ENCODE measurements at places on chromosomes 12 and 14.

- no peak for DNase-seq
Measured at GRCh38 chr12:112347581-112347982, 34.6 kb downstream of the HECTD4 start.

DNA sequence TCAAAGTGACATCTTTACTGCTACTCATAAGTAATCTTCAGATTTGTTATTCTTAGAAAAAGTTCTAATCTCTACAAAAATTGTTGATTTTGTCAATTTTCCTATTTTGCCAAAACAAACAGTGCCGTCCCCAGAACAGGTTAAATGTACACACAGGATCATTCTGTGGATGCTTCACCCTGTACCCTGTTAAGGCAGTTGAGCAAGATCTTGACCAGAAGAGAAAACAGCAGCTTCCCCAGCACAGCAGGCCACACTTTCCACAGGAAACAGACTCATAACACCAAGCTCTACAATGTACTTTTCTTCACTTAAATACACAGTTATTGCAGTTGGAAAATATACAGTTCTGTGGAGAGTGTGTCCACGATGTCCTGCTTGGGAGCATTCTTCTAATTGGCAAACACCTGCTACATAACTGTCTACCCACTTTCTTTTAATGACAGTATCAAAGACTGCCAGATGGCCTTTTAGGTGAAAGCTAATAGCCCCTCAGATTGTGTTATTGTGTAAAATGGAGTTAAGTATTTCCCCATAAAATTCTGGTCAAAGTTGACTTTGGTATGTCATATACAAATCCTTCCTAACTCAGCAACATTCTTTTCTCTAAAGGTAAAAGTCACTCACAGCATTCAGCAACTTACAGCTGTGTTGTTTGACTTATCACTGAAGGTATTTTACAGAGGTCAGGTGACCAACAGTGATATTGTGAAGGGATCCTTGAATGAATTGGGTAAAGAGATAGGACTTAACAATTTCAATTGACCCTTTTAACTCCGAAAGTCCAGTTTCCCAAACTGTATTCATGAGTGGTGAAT, 77.0 kb downstream of the SEC23A start:
- DNase-seq = no peak

DNA sequence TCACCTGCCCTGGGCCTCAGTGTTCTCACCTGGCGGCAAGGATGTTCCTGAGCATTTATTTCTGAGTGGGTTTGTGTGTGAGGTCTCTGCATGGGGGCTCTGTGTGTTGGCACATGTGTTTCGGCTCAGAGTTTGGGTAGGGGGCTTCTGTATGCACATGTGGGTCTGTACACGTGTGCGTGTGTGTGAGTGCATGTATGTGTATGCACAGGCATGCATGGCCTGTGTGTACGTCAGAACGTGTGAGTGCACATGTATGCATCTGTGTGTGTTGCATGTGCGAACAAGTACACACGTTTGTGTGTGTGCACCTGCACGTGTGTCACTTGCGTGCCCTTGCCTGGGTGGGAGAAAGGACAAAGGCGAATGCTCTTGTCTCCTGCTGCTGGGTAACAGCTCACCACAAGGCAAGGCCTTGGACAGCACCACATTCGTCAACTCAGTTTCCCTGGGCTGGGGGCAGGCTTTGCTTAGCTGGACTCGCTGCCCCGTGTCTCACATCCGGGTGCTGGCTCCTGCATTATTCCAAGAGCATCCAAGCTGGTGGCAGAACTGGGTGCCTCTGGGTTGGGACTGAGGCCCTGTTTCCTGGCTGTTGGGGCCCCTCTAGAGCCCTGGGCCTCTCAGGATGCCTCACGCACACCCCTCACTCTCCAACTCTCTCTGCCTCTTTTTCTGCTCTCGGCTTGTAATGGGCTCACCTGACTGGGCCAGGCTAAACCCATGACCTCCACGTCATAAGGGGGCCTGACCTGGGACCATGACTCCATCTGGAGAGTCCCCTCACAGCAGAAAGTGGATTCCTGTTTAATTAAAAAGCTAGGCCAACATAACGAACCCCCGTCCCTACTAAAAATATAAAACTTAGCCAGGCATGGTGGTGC, 153.6 kb upstream of the C14orf180 start:
- no peak for DNase-seq

DNA sequence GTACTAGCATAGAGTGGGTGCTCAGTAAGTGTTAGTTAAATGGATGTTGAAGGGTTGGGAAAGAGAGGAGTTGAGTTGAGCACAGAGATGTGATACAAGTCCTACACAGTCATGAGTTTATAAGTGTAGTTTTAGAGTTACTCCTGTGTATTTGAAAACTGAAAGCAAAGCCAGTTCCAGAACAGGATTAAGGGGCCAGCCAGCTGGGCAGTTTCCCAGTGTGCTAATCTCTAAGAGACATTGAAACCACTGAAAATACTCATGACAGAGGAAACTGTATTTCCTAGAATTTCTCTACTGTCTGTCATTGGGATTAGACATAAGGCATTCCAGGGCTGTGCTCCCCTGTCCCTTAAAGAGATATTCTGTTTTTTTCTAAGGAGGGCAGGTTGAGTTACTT, 101.0 kb downstream of the DERA start:
- no peak for DNase-seq

GRCh38 chr14:40581264-40581663, 1025.4 kb upstream of the LRFN5 start:
- no peak for DNase-seq

DNA sequence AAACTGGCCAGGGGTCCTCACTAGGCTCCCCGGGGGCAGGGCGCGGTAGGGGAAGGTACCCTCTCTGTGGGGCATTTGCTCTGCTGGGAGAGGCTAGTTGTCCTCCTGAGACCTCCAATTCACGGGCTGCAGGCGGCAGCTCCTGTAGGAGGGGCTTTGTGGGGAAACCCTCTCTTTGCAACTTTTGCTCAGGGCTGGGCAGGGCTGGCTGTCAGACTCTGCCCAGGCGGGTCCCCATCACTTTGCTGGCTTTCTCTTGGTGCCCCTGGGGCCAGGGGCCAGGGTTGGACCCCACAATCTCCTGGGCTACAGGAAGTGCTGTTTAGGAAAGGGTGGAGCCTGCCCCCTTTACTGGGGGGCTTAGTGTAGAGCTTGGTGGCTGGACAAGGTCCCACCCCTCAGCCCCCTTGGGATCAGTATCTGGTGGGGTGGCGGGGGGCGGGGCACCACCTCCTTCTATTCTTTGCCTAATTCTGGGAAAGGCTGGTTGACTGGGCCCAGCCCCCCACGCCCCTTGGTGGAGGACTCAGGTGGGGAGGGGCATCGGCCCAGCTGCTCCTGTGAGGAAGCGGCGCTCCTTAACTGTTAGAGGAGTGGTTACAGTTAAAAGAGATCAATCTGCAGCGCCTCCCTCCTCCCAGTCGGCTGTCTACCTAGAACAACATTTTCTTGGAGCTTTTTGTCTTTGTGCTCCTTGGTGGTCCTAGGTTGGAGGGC, 918.7 kb downstream of the AACS start:
- DNase-seq = peak; percentile 33

GRCh38 chr14:65222440-65222858, 120.1 kb upstream of the MAX start:
- DNase-seq = peak; percentile 46

DNA sequence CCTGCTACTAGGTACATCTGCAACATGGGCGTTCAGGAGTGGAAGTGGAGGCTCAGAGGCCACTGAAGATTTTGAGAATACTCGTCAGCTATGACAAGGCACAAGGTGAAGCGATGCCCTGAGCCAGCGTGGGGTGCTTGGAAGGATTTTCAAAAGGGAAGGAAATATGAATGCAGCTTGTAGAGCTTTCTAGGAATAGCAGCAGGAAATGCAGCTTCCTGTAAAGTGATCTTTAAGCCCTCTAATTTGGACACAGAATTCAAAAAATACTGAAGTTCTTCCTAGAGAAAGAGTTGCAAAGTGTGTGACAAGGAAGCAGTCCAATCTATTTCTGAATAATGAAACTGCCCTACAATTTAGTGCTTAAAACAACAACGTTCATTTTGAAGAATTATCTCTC, 13.2 kb upstream of the C1S start:
- no peak for DNase-seq

DNA sequence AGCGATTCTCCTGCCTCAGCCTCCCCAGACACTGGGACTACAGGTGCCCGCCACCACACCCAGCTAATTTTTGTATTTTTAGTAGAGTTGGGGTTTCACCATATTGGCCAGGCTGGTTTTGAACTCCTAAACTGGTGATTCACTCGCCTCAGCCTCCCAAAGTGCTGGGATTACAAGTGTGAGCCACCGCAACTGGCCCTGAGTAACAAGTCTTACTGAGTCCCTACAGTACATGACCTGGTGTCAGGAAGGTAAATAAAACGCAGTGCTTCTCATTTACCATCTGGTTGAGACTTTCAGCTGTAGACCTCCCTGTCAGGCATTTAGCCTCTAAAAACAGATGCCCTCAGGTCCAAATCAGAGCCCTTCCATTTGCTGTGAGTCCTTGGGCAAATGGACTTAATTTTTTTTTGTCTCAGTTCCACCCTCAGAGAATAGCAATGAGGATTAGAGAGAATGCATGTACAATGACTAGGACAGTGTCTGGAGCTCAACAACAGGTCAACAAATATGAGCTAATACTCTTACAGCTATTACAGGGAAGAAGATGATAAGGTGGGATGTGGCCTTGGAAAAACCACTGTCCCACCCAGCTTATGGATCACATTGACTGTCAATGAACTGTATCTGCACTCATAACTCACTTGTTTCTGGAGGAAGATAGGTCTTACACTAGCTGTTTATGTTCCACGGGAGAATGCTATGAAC, 70.5 kb downstream of the PHLDA1 start:
- DNase-seq = no peak

DNA sequence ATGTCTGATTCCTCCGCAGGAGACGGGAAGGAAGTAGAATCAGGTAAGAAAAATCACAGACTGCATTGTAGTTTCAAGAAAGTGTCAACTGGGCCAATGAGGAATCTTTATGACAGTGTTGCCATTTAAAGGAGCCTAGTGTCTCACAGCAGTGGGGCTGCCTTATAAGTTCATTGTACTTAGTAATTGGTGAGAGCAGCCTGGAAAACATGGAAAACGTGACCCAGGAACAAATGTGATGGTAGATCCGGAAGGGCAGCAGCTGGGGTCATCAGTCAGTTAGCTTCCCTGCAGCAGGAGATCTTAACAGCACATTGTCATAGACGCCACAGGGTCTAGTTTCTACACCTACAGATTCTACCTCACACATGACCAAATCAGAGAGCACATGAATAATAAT, 630.0 kb upstream of the LMO3 start:
- no peak for DNase-seq

DNA sequence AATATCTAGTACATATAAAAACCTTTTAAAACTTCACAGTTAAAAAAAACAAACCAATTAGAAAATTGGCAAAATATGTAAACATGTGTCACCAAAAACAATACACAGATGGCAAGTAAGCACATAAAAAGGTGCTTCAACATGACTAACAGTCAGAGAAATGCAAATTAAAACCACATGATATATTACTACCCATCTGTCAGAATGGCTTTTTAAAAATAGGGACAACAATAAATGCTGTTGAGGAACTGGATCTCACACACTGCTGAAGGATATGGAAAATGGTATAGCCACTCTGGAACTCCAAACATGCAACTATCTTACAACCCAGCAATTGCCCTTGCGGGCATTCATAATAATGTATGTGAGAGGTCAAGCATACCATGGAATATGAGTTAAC, 1153.6 kb downstream of the FLRT2 start:
- DNase-seq = no peak

GRCh38 chr14:102991376-102991775, 66.0 kb downstream of the CDC42BPB start:
- no peak for DNase-seq

DNA sequence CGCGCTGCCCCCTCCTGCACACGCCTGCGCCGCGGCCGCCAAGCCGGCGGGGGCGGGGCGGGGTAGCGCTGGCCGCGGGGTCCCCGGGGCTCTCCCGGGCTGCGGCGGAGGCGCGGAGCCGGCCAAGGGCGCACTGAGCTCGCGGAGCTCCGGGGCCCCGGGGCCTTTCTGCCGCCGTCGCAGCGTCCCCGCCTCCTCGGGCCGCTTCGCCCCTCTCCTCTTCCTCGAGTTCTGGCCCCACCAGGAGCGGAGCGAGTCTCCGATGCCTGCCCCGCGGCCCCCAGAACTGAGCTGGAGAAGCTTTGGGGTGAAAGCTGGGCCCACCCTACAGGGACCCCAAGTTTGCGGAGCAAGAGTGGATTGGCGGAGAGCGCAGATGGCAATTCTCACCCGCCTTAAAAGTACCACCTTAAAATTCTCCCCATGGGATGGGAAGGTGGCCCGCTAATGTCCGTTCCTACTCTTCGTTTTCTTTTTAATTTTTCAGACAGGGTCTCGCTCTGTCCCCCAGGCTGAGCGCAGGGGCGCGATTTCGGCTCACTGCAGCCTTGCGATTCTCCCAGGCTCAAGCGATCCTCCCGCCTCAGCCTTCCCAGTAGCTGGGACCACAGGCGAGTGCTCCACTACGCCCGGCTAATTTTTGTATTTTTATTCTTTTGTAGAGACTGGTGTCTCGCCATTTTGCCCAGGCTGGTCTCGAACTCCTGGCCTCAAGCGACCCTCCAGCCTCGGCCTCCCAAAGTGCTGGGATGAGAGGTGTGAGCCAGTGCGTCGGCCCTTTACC, 129.6 kb downstream of the NDUFA12 start:
- DNase-seq = no peak

DNA sequence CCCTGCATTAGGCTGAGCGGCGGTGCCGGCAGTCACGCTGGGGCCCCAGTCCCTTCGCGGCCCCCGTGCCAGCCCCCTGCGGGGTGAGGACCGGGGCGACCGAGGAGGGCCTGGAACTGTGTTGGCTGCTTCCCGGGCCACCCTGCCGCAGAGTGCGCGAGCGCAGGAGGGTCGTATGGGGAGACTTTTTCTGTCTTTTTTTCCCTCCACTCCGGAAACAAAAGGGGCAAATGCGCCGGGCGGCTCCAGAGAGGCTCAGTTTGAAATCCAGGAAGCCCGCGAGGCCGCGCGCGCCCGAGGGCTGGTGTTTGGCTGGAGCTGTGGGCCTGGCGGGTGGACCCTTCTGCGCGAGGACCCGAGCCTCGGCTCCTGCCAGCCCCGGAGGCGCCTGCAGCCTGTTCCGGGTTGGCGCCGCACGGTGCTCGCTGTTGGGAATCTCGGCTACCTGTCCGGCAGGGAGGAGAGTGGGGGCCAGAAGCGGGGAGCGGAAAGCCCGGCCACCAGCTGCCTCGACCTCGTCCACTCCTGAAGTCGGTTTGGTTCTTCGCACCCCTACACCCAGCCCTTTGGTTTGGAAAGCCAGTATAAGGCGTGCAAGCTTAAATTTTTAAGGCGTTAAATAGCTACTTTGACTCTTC, 638 bp downstream of the PLEKHG3 start:
- DNase-seq = no peak

DNA sequence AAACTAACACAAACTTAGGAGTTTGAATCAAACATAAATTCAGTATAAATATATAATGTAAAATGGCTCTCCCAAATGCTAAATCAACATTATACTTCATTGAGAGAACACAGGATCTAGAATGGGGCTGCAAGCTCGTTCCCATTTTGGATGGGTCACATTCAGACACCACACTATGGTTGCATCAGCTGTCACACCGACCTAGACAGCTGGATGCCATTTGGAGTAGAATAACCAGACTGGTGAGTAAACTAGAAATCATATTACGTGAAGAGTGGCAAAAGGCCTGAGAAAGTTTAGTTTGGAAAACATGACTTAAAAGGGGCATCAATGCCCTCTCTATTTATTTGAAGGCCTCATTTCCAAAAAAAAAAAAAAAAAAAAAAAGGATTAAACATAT, 430.4 kb downstream of the NPAS3 start:
- DNase-seq = no peak

- DNase-seq = peak; percentile 42
Measured at GRCh38 chr14:61077951-61078720, 97.1 kb downstream of the SLC38A6 start.

Measured in RWPE1 (cell line).